ENCODE measurements at places on chromosomes 11 and 22.

DNA sequence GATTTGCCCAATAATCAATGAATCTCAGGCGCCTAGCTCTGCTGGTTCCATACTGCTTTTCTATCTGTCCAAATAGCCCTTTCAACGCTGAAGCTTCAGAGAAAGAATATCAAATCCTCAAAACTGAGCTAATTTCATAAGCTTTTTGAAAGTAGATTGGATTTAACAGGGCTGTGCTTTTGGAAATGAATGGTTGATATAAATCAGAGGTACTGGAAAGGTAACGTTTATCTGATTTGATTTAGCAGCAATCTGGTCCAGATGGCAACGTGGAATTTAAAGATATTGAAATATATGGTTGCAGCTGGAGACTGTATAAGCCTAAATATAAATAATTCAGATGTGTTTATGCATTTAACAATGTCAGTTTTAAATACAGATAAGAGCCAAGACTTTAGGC lies 229.5 kb upstream of the MPPED2 start:
- DNase-seq, result no peak

DNA sequence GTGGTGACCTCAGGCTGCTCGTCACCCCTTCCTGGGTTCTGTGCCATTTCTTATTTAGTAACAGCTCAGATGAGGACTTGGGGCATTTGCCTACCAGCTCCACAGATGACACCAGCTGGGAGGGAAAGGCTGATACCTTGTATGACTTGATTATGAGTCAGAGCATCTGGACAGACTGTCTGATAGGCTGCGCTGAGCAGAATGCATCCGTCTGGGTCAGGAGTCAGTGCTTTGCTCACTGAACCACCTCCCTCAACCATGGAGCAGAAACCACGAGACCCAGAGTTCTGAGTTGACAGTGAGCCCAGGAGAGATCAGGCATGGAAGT lies 6.8 kb downstream of the ST14 start:
- DNase-seq, result no peak

DNA sequence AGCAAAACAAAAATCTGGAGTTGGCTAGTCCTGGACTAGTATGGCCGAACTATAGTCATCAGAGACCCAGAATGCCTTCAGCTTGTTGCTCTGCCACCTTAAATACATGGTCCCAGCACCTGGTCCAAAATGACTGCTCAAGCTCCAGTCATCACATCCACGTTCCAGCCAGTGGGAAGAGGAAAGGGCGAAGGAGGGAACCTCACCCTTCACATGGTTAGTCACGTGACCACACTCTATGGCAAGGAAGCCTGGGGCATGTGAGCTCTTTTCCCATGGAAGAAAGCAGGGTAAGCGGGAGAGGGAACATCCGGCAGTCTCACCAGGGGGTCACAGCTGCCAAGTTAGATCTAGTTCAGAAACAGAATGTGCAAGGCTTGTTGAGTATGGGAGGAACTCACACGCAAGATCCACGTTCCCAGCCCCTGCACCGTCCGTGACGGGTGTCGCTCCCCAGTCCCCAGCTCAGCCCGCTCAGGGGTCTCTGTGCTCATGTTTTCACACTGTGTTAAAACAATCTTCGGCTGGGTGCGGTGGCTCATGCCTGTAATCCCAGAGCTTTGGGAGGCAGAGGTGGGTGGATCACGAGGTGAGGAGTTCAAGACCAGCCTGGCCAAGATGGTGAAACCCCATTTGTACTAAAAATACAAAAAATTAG lies 1.9 kb upstream of the ANO9 start:
- no peak for DNase-seq

- no peak for DNase-seq
Observed at GRCh38 chr11:130771708-130772107, 144.6 kb downstream of the SNX19 start.

- no peak for DNase-seq
Observed at GRCh38 chr11:65781962-65782815, 1.4 kb upstream of the AP5B1 start.

DNA sequence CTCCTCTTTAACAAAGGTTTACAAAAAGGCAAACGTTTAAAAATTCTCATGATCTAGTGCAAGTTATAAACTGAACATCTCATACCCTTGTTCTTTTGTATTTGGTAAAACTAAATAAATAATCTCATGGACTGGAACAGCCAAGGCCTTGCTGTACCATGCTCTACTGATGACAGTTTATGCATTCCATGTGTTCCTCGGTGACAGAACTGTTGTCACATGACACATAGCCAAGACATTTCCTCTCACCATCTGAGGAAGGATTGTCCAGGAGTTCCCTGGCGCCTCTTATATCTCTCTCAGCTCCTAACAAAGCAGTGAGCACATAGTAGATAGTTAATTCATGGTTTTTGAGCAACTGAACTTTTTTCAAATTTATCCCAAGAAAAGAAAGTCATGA lies 12.6 kb downstream of the CCDC83 start:
- no peak for DNase-seq

- DNase-seq, result no peak
Observed at GRCh38 chr11:74820763-74821162, 72.1 kb downstream of the RNF169 start.

DNA sequence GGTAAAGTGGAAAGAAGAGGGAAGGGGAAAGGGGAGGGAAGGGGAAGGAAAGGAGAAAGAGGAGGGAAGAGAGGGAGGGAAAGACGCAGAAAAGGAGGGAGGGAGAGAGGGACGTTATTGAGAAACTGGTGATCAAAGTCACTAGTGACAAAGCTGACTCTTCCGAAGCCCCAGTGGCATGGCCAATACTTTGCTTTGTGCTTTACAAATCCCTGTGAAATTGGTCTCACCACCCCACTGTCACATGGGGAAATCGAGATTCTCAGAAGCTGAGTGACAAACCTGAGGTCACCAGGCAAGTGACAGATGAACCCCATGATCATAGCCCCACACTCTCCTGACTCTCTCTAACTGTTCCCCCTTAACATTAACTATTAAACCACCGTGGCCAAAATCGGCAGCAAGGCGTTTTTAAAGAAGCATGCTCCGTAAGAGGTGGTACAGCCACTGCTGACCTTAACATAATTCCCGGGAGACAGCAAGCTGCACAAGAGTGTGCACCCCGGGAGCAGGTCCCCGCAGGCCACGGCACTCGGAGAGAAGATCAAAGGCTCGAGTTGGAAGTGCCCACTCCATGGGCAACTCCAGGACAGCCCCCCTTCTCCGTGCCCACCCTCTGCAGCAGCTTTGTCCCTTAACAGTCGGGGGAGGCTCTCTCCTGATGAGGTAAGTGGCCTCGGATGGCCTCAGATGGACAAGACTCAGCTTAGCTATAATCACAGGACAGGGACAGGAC lies 34.8 kb downstream of the CELSR1 start:
- no peak for DNase-seq

DNA sequence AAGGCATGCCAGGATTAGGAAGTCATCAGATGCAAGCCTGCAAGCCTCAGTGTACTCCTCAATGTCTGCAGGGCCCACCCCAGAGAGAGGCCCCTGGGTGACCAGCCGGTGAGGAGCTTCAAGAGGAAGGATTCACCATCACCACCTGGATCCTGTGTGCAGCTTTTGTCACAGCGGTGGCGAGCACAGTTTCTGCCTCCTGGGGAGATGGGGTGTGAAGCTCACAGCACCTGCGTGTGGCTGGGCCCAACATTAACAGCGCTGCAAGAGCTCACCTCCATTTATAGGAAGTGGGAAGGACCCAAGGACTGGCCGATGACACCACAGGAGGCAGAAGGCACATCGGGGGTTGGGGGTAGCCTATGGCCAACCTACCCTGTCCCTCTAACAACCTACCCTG lies 235.3 kb downstream of the CTTN start:
- DNase-seq, result no peak

DNA sequence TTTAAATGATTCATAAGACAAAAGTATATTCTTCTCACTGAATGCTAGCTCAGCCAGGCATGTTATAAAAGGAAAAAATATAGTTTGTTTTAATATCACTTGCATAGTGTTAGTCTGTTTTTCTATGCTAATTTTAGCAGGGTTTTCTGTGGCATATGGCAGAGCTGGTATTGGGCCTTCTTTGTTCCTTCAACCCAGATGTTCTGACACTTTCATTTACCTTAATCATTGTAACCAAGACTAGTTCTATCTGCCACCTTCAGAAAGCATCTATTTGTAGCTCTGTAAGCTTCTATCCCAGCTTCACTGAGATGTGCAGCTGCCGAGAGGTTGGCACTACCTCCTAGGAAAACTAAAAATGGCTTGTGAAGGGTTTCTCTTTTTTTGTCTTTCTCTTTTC lies 338.7 kb downstream of the GUCY1A2 start:
- DNase-seq, result no peak

DNA sequence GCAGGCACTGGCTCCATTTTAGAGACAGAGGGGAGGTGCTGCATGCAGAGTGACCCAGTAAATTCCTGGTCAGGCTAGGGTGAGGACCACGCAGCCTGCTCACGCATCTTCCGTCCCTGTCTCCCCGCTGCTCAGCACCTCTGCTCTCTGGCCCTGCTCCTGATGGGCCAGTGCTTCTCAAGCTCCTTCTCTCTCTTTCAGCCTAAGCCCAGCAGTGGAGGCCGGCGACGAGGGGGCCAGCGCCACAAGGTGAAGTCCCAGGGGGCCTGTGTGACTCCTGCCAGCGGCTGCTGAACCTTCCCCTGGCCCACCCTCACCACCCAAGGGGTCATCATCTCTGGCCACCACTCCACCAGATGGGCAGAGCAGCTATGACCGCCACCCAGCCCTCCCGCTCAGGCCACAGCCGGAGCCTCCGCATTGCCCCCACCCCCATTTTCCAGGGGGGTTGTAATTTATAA lies 24.7 kb downstream of the GTPBP1 start:
- no peak for DNase-seq

DNA sequence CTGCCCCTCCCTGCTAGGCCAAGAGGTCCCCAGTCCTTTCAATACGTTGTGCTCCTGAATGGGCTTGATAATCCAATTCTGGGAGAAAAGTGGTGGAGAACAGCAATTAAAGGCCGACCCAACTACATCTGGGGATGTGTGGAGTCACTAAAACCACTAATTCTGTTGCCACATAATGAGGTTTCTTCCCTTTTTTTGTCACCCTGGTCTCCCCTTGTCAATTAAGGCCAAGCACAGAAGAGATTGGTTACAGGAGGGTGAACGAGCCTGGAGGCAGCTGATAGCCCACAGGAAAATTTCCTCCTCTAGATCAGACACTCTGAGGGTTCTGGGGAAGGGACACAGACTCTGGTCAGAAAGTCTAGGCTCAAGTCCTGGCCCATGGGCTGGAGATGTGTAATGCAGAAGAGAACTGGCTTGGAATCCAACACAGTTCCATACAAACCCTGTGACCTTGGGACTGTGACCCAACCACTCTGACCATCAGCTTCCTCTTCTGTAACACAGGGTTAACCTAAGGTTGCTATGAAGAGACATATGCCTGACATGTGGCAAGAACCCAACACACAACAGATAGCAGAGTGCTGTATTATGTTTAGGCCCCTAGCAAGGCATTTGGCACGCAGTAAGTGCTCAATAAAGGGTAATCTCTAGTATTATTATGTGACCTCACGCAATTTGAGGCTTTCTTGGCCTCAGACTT lies 146.4 kb downstream of the CHST1 start:
- no peak for DNase-seq

GRCh38 chr11:64659417-64660144 lies 63.4 kb downstream of the NRXN2 start:
- DNase-seq, result no peak

- DNase-seq, result no peak
Observed at GRCh38 chr11:76371170-76371569, 9.8 kb downstream of the THAP12 start.

DNA sequence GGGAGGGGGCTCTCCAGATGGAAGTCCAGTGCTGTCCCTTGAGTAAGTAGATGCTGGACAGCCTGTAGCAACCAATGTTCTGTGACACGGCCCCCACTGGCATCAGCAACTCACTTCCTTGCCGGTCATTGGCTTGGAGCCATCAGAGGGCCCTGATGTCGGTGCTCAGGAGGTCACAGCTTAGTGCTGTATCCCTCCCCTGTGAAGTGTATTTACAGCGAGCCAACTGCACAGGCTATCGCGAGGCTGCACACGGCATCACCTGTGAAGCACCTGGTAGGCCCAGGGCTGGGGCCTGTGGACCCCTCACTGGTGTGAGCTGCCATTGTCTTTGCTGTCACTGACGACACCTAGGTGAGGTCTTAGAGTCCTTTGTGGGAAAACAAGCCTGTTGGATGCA lies 13.4 kb upstream of the ACR start:
- no peak for DNase-seq

- DNase-seq, result no peak
Observed at GRCh38 chr11:117902001-117902845, 25.8 kb upstream of the FXYD6 start.

DNA sequence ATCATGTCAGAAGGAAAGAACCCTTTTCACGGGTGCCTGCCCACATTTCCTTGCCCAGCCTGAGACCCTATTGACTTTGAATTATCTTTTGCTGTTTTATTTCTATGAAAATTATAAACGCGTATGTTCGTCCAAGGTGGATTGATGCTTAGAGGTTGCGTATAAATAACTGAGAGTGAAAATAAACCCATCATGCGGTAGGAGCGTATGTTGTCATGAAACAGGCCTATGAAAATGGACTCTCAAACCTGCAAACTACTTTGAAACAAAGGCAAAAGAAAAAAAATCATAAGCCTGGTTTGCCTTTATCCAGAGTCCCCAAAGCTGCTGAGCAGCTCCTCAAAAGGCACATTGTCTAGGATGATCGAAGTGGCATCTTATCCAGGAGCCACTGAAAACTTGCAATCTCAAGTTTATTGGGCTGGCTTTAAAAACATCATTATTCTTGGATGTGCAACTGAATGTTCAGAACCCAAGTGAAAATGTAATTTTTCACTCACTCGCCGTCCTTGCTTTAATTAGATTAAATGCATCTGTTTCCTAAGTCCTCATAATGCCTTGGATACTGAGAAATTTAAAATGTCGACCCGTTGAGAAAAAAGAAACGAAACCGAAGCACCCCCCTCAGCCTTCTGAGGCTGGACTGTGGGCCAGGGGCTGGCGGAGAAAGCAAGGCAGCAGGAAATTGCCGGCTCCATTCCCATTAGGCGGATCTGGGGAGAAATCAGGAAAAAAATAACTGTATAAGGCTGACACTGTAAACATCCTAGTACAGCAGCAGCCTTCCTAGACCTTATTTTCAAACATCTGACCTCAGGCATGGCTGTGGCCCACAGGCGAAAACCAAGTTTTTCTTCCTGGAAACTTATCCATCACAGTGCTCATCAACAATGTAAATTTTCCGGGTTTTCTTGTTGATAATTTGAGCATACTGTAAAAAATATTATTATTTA lies 82.9 kb upstream of the PPARA start:
- no peak for DNase-seq

- no peak for DNase-seq
Observed at GRCh38 chr11:63246045-63246444, 2.6 kb upstream of the SLC22A25 start.

GRCh38 chr22:44919691-44920090 lies 90.1 kb downstream of the PHF21B start:
- no peak for DNase-seq

DNA sequence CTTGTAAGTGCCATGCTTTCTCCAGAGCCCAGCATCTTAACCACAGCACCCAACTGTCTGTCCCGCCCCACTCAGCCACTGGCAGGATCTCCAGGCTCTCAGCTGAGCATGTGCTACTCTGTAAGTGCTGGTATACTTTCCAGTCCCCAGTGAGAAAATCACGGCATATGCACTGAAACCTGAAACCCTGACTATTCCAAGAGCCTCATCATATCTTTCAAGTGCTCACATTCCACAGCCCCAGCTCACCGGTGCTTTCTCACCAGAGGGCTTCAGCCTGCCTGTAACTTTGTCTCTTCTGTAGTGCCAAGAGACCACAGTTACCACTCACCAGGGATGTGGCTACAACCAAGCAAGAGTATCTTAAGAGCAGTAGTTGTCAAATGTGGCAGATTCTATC lies 24.4 kb upstream of the PAMR1 start:
- no peak for DNase-seq

GRCh38 chr11:66118847-66119246 lies 48.8 kb downstream of the PACS1 start:
- DNase-seq, result no peak

All from NCI-H1092 treated with DMSO at 0.1 percent for 48 hours (cell line).